ENCODE measurements at places on chromosomes 12 and 14. TPM values are rescaled to one million over a fixed set of nuclear protein-coding genes. Genes with fewer than 3 reads are reported as not detected.
A peak's percentile ranks its signal among the peaks of the same experiment; 100 is the strongest.

DNA sequence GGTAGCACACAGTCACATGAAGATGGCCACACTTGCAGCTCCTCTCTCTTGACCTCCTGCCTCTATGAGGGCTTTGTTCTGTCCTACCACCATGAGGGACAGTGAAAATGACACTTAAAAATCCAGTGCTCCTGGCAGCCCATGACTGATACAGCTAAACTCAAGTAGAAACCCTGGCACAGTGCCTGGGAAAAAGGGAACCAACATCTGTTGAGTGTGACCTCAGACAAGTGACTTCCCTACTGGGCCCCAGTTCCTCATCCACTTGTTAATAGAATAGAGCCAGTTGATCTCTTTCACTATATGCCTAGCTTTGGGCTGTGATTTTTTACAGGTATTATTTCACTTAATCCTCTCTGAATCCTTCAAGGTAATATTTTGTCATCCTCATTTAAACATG lies 4.8 kb downstream of the GUCY2C start:
- no peak overlapping the region for H3K4me3 ChIP-seq
- no peak overlapping the region for H3K27ac ChIP-seq
- DNase-seq: no peak
- no peaks in the 10 kb centered on the region for H3K36me3 ChIP-seq
- no peaks in the 10 kb centered on the region for H3K27me3 ChIP-seq

DNA sequence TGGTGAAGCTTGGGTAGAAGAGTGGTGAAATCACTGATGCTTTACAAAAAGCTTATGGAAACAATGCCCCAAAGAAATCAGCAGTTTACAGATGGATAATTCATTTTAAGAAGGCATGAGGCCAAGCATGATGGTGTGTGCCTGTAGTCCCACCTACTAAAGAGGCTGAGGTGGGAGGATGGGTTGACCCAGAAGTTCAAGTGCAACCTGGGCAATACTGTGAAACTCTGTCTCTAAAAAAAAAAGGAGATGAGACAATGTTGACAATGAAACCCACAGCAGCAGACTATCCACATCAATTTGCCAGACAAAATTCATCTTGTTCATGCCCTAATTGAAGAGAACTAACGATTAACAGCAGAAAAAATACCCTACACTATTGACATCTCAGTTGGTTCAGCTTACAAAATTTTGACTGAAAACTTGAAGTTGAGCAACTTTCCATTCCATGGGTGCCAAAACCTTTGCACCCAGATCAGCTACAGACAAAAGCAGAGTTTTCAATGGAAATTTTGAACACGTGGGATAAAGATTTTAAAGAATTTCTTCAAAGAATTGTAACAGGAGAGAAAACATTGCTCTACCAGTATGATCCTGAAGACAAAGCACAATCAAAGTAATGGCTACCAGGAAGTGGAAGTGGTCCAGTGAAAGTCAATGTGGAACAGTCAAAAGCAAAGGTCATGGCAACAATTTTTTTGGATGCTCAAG lies 26.7 kb downstream of the BTG1 start:
- H3K27ac ChIP-seq: no peak overlapping the region
- no peak overlapping the region for H3K4me3 ChIP-seq
- no peak for DNase-seq
- H3K36me3 ChIP-seq: no peaks in the 10 kb centered on the region
- peaks cover 19% of the 10 kb centered on the region for H3K4me1 ChIP-seq

DNA sequence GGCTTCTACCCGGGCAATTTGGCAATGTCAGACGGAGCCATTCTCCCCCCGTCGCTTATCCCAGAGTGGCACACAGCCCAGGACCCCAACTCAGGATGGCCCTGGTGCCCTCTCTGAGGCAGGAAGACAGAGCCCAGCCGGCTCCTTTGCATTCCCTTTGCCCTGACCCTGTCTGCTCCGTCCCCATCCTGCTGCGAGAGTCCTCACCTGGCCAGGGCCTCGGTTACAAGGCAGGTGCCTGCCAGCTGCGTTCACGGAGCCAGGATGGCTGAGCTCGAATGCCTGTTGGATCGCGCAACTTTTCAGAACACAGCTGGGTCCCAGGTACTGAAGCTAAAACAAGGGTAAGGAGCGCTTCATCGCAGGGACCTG lies 18.6 kb downstream of the LRTM2 start:
- H3K4me3 ChIP-seq: no peak overlapping the region
- DNase-seq: no peak
- H3K36me3 ChIP-seq: no peaks in the 10 kb centered on the region
- H3K27ac ChIP-seq: no peak overlapping the region
- H3K27me3 ChIP-seq: peaks cover 68% of the 10 kb centered on the region
- H3K4me1 ChIP-seq: no peaks in the 10 kb centered on the region

- no peak overlapping the region for H3K27ac ChIP-seq
- peaks cover 42% of the 10 kb centered on the region for H3K36me3 ChIP-seq
- no peak overlapping the region for H3K4me3 ChIP-seq
- DNase-seq: peak; percentile 27
- no peaks in the 10 kb centered on the region for H3K27me3 ChIP-seq
Observed at GRCh38 chr14:30906752-30907658, 32.6 kb downstream of the COCH start.

GRCh38 chr14:45252366-45253069 lies 484 bp downstream of the MIS18BP1 start:
- peak overlapping the region; percentile 99 for H3K27ac ChIP-seq
- peak; percentile 47 for DNase-seq
- H3K4me1 ChIP-seq: peaks cover 11% of the 10 kb centered on the region

DNA sequence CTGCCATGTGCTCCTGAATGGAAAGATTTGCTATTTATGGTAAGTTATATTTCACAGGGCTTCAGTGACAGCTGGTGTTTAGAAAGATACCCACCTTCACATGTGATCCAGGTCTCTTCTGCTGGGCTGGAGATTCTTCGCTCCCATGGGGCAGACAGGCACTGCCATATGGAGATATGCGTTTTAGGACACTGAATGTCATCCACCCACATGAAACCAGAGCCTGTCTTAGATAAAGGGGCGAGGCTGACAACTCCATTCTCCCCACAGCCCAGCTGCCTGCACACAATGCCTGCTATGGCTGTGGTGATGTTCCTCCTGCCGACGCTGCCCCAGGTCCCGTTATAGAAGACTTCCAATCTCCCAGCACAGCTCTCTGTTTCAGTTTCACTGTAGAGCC lies 69.4 kb downstream of the ACSM4 start:
- no peak overlapping the region for H3K27ac ChIP-seq
- H3K4me1 ChIP-seq: peaks cover 15% of the 10 kb centered on the region
- no peak overlapping the region for H3K4me3 ChIP-seq
- no peak for DNase-seq
- H3K27me3 ChIP-seq: no peaks in the 10 kb centered on the region
- H3K36me3 ChIP-seq: no peaks in the 10 kb centered on the region

- no peaks in the 10 kb centered on the region for H3K36me3 ChIP-seq
- peaks cover 9% of the 10 kb centered on the region for H3K4me1 ChIP-seq
- H3K27ac ChIP-seq: no peak overlapping the region
- no peak overlapping the region for H3K4me3 ChIP-seq
Observed at GRCh38 chr14:57199921-57200320, 68.8 kb downstream of the EXOC5 start.

- no peak overlapping the region for H3K27ac ChIP-seq
- no peak overlapping the region for H3K4me3 ChIP-seq
- no peak for DNase-seq
- peaks cover 5% of the 10 kb centered on the region for H3K4me1 ChIP-seq
- no peaks in the 10 kb centered on the region for H3K36me3 ChIP-seq
Observed at GRCh38 chr12:132353811-132354210, 24.4 kb upstream of the GALNT9 start.

DNA sequence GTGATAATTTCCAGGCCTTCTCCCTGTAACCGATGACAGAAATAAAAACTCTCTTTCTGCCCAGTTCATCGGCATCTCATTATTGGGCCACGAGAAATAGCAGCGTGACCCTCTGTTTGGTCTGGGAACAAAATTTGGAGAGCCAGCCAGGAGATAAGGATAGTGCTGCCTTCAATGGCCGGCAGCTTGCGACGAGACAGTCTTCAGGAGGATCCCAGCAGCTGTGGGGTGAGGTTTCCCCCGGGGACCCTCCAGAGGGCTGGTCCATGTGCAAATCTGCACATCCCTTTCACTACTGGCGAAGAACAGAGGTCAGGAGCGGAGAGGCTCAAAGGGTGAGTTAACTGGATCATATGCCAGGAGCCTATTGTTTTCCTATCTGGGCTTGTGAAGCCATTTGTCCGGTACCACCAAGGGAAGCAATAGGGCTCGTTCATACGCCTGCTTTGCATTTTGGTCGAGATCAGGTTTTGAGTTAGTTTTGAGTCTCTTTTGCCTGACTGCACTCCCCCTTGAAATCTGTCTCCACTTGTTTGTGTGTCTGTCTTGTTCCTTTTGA lies 4.8 kb downstream of the SLC39A2 start:
- H3K27ac ChIP-seq: no peak overlapping the region
- DNase-seq: no peak
- no peak overlapping the region for H3K4me3 ChIP-seq
- no peaks in the 10 kb centered on the region for H3K36me3 ChIP-seq
- H3K4me1 ChIP-seq: peaks cover 4% of the 10 kb centered on the region

GRCh38 chr12:116429826-116430360 lies 129.3 kb upstream of the MAP1LC3B2 start:
- H3K27ac ChIP-seq: no peak overlapping the region
- H3K4me3 ChIP-seq: no peak overlapping the region
- no peaks in the 10 kb centered on the region for H3K27me3 ChIP-seq
- no peaks in the 10 kb centered on the region for H3K36me3 ChIP-seq
- no peak for DNase-seq

DNA sequence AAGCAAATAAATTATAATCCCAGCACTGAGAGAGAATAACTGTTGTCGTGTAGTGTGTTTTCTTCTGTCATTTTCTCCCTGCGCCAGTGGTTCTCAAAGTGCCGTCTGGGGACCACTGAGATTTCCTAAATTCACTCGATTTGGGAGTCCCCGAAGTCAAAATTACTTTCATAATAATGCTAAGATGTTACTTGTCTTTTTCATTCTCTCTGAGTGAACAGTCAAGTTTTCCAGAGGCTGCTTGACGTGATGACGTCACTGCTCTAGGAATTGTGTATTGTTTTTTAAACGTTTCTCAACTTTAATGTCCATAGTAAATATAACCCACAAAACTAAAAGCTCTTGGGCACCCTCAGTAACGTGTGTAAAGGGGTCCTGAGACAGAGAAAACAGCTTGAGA lies 796 bp upstream of the POP5 start:
- peak overlapping the region; percentile 99 for H3K4me3 ChIP-seq
- no peak overlapping the region for H3K27ac ChIP-seq
- peaks cover 16% of the 10 kb centered on the region for H3K4me1 ChIP-seq
- no peaks in the 10 kb centered on the region for H3K27me3 ChIP-seq

- no peaks in the 10 kb centered on the region for H3K27me3 ChIP-seq
- no peak overlapping the region for H3K4me3 ChIP-seq
- no peak for DNase-seq
- H3K4me1 ChIP-seq: no peaks in the 10 kb centered on the region
- no peaks in the 10 kb centered on the region for H3K36me3 ChIP-seq
Observed at GRCh38 chr12:98821866-98822265, 176.8 kb downstream of the APAF1 start.

GRCh38 chr12:76457010-76457409 lies 102.6 kb downstream of the OSBPL8 start:
- DNase-seq: no peak
- H3K4me1 ChIP-seq: peaks cover 20% of the 10 kb centered on the region
- H3K4me3 ChIP-seq: peak overlapping the region; percentile 45
- H3K27ac ChIP-seq: peak overlapping the region; percentile 67

GRCh38 chr12:5083955-5084849 lies 40.5 kb downstream of the KCNA5 start:
- H3K36me3 ChIP-seq: no peaks in the 10 kb centered on the region
- H3K27me3 ChIP-seq: no peaks in the 10 kb centered on the region
- peak; percentile 33 for DNase-seq
- no peak overlapping the region for H3K27ac ChIP-seq
- no peak overlapping the region for H3K4me3 ChIP-seq

DNA sequence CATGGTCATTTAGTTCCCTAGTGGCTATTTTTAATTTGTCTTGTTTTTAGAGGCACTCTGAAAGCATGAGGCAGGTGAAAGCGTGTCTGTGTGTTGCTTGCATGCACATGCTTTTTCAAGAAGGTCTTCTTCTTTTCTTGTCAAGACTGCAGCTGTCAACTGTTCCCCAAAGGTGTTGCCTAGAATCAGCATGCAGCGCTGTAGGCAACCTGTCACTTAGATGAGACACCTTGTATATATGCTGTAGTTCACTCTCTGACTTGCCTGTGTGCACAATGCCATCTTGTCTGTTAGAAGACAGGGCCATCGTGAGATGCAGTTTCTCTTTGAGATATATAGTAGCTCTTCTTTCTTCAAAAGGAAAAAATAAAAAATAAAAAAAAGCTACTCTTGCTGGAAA lies 885.7 kb downstream of the DIO2 start:
- H3K4me3 ChIP-seq: no peak overlapping the region
- DNase-seq: no peak
- H3K27me3 ChIP-seq: peaks cover 37% of the 10 kb centered on the region
- no peak overlapping the region for H3K27ac ChIP-seq

DNA sequence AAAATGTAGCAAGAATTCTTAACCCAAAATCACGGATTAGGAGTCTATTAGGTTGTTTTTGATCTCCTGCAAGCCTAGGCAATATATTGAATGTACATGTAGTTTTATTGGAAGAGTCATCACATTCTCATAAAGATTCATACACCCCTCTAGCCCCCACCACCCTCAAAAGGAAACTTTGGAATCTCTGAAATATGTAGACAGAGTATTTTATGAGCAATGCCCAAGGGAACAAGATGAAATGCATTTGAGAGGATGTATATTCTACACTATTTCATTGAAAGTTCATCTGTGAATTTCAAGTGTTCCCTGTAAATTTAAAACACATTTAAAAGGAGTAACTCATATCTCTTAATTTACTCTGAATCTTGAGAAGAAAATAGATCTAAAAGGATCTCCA lies 103.7 kb downstream of the SYT1 start:
- H3K27me3 ChIP-seq: no peaks in the 10 kb centered on the region
- H3K4me3 ChIP-seq: no peak overlapping the region
- H3K36me3 ChIP-seq: no peaks in the 10 kb centered on the region
- H3K4me1 ChIP-seq: peaks cover 15% of the 10 kb centered on the region
- H3K27ac ChIP-seq: no peak overlapping the region
- no peak for DNase-seq

DNA sequence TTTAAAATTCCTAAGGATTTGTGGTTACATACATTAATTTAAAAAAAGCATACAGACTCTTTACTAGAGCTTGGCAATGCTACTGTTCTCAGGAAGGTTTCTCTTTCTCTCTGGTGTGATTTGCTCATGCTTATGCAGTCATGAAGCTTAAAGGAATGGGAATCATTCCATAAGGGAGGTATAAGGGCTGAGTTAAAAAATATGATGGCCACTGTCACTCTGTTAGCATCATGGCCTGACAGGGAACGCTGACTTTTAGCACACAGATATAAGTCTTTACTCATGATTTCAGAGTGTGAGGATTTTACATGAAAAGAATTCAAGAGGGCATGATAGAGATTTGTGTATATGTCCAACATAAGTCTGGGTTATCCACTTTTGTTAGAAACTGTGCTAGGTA lies 3.8 kb downstream of the MYF5 start:
- H3K36me3 ChIP-seq: no peaks in the 10 kb centered on the region
- no peak overlapping the region for H3K27ac ChIP-seq
- H3K27me3 ChIP-seq: peaks cover 20% of the 10 kb centered on the region

The FGD4 gene
- total RNA-seq: 34.7 TPM

The RTL1 gene
- not detected for total RNA-seq

The TSHR gene
- total RNA-seq: not detected

The LRRK2 gene
- total RNA-seq: 4.5 TPM

The KSR2 gene
- total RNA-seq: 0.02 TPM

The ADAMTS20 gene
- not detected for total RNA-seq

The GLT8D2 gene
- 2.0 TPM for total RNA-seq

The B4GALNT3 gene
- total RNA-seq: 0.76 TPM
